Lung (tissue), 17 donors: ENCODE measurements at places on chromosomes 6 and 20.

DNA sequence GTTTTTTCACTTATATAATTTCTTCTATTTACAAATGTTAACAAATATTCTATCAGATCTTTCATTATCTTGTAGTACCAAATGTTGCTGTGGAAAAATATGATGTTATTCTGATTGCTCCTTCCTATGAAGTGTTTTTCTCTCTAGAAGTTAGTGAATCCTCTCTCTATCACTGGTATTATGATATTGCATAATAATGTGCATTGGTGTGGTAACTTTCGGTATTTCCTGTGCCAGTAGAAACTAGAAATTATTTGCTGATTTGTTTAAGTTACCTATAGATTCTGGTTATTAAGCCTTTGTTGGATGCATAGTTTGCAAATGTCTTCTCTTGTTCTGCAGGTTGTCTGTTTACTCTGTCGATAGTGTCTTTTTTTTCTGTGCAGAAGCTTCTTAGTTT is 342.5 kb downstream of the CENPW start:
- peak; percentile 32 for DNase-seq

GRCh38 chr6:111711984-111712752 is 106.5 kb upstream of the TRAF3IP2 start:
- peak; percentile 65 for DNase-seq

DNA sequence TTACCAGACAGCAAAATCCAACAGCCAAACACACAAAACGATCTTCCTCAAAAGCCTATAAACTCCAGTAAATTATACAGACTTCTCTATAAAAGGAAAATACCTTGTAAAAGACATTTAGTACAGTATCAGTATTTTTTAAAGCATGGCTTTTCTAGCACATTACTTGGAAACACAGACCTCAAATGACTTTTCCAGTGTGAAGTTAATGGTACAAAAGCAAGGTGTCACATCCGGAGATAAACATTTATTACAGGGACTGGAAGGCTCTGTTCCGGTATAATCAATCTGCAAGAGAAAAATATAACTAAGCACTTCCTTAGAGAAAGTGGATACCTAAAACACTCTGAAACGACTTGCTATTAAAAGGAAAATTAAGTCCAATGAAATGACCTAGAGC is 17.1 kb downstream of the TMEM30A start:
- no peak for DNase-seq

GRCh38 chr6:135522965-135523692 is 25.6 kb upstream of the AHI1 start:
- DNase-seq: no peak

DNA sequence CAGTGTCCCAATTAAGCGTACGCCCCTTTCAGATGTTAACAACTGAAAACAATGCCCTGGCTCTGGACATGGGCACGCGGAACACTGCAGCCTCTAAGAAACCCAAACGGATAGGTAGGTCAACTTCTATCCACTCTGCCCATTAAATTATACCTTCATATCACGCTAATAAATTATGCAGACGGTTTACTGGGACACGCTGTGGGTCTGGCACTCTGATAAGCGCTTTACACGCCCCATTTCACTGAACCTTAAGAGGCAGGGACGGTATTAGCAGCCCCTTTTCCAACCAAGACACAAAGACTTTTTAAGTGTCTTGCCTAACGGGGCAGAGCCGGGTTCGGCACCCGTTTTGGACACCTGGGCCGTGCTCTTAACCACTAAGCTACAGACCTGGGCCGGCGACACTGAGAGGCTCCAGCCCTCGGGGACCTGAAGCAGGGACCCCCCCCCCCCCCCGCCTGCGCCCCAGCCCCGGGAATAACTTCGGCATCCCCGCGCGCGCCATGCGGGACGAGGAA is 744 bp downstream of the STAU1 start:
- DNase-seq: no peak

GRCh38 chr20:152131-152530 is 5.1 kb upstream of the DEFB127 start:
- no peak for DNase-seq

DNA sequence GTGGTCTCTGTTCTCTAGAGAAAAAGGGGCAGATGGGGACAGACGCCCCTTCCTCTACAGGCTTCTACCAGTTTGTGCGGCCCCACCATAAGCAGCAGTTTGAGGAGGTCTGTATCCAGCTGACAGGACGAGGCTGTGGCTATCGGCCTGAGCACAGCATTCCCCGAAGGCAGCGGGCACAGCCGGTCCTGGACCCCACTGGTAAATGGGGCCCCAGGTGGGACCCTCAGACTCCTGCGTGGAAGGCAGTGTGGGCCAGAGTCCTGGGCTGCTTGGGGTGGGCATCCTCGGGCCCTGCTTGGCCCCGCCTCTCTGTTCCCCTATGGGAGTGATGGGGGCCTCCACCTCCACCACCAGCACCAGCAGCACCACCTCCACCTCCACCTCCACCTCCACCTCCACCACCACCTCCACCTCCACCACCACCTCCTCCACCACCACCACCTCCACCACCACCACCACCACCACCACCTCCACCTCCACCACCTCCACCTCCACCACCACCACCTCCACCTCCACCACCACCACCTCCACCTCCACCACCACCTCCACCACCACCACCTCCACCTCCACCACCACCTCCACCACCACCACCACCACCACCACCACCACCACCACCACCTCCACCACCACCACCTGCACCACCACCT is 3.2 kb upstream of the TNFRSF6B start:
- peak; percentile 62 for DNase-seq

GRCh38 chr6:168535711-168536110 is 94.7 kb downstream of the SMOC2 start:
- DNase-seq: no peak
